CD4-positive, alpha-beta T cell treated with Interleukin-17A for 4 hours (primary cell): ENCODE measurements at places on chromosomes 4 and X.

DNA sequence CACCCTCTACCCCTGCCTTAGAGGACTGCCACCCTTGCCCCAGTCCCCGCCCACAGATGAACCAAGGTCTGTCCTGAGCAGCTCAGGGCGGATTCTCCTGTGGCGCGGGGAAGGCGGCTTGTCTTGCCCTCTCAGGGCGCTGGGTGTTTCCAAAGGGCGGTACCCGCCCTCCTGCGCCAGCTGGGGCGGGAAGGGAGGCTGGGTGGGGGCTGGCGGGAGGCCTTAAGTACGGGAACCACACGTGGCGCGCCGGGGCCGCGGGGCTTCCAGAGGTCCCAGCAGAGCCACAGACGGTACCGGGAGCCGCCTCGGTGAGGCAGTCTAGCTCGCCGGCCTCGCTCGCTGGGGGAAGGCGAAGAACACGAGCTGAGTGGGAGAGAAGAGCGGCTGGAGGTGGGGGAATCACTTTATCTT is 361.1 kb downstream of the MID1IP1 start:
- DNase-seq: peak; percentile 64

DNA sequence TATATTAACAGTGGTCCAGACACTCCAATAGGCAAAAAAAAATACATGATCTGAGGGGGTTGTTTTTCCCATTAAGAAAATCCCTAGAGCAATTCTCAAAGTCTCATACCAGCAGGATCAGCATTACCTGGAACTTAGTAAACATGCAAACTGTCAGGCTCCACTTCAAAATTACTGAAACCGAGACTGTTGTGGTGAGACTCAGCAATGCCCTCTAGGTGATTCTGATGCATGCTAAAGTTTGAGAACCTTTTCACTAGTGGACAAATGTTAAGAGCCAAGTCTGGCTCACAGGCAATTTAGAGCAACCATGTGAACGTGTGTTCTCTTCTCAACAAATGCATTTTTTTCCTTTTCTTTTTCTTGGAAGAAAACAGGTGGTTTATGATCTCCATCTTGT is 30.2 kb downstream of the NEK1 start:
- no peak for DNase-seq

- DNase-seq: no peak
These were observed 63.9 kb downstream of the PLS3 start for GRCh38 chrX:115624916-115625315.

DNA sequence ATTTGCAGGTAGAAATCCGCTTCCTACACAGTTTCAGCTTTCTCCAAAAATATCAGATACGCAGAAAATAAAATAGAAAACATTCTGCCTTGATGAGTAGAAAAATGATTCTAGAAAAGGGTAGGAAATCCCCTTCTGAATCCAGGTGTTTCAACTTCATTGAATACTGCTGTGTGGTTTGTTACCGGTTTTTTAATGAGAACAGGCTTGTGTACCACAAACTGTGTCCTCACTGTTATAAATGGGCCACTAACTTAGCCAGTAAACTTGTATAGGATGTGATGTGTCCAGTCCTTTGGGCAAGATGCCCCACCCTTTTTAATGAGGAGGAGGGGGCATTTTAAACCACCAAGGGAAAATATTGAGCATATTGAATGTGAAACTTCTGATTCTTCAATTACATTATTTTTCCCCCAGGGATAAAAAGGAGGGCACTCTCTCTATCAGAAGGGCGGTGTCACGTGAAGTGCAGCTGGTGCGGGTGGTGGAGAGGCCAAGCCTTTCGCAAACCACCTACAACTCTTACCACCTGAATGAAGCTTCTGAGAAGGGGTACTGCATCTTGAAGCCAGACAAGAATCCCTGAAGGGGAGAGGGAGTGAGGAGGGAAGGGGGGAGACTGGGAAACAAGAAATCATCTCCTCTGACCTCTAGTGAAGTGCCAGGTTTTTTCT is 4.5 kb downstream of the CXXC4 start:
- no peak for DNase-seq
